ENCODE measurements at places on chromosomes 13 and 19.

DNA sequence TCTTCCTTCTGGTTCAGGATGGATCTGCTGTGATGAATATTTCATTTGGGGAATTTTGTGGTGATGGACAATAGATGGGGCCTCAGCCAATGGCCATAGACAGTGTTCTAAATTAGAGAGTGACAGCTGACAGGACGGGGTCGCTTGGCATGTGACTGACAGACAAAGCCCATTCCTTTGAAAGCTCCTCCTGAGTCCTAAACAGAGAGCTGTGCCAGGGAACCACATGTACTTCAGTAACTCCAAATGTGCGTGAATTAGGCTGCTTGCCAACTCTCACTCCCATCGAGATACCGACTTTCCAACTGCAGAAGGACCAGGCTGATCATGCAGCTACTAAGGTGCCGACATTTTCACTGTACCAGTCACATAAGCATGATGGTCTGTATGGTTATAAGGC is 187.7 kb downstream of the SHISA2 start:
- no peak for DNase-seq

DNA sequence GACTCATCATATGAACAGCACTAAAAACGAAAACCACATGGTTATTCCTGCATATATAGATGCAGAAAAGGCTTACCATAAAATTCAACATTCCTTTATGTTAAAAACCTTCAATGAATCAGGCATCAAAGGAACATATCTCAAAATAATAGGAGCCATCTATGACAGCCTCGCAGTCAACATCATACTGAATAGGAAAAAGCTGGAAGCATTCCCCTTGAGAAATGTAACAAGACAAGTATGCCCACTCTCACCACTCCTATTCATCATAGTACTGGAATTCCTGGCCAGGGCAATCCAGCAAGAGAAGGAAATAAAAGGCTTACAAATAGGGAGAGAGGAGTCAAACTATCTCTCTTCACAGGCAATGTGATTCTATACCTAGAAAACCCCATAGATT is 179.6 kb upstream of the HTR2A start:
- DNase-seq = no peak

GRCh38 chr19:18002347-18002850 is 5.6 kb upstream of the ARRDC2 start:
- peak; percentile 24 for DNase-seq

GRCh38 chr13:99039718-99040280 is 61.9 kb upstream of the DOCK9 start:
- no peak for DNase-seq

- DNase-seq = no peak
Observed at GRCh38 chr19:4511300-4512054, 6.8 kb downstream of the PLIN4 start.

DNA sequence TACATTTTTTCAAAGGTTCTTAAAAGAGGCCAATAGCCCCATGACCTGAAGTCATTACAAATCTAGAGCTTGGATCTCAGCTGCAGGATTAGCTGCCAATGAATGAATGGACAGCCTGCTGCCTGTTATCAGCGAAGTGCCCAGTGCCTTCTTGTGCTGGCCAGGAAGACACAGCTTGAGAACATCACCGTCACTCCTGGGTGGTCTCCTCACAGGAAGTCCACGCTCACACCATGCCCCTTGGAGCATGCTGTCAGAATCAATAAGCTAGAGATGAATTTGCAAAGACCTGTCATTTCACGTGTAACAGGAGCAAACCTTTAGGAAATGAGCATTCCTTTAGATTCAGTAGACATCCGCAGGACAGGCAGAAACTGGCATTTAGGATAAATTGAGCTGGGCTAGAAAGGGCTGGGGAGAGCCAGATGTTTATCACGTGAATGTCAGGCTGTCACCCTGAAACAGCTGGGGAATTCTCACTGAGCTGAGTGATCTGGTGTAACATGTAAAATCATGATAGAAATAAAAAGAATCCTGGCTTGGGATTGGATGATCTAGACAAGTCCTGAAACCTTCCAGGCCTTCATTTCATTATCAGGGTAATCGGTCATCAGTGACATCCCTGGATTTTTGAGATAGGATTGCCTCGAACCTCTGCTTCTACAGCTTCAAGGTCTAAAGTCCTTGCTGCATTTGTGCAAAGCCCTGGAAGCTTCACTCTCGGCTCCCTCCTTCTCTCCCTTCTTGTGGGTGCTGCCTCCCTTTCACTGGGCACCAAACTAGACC is 49.9 kb upstream of the MEDAG start:
- DNase-seq = no peak

GRCh38 chr13:98584668-98585397 is 7.9 kb upstream of the STK24 start:
- no peak for DNase-seq

DNA sequence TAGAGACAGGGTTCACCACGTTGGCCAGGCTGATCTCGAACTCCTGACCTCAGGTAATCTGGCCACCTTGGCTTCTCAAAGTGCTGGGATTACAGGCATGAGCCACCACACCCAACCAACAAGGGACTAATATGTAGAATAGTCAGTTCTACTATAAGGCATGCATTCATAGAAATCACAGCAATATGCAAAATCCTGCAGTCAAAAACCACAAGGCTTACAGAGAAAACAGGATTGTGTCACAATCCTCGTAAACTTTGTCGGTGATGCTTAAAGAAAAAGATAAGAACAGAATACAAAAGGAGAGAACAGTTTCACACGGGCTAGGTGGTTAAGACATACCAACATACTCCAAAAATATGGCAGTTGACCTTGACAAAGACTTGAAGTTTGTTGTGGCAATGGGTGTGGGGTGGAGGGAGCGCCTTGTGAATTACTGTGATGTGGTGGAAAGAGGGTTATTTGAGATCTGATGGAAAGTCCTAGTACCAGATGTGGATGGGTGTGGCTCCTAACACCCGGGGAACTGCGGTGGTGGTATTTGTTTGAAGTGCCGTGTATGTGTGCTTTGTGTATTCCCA is 12.4 kb downstream of the NOSIP start:
- DNase-seq = no peak

- no peak for DNase-seq
Observed at GRCh38 chr19:17123041-17123440, 47.5 kb downstream of the MYO9B start.

- peak; percentile 62 for DNase-seq
Observed at GRCh38 chr13:48562296-48563066, 29.6 kb upstream of the RCBTB2 start.

GRCh38 chr13:45320876-45321629 is 19.9 kb downstream of the TPT1 start:
- no peak for DNase-seq

DNA sequence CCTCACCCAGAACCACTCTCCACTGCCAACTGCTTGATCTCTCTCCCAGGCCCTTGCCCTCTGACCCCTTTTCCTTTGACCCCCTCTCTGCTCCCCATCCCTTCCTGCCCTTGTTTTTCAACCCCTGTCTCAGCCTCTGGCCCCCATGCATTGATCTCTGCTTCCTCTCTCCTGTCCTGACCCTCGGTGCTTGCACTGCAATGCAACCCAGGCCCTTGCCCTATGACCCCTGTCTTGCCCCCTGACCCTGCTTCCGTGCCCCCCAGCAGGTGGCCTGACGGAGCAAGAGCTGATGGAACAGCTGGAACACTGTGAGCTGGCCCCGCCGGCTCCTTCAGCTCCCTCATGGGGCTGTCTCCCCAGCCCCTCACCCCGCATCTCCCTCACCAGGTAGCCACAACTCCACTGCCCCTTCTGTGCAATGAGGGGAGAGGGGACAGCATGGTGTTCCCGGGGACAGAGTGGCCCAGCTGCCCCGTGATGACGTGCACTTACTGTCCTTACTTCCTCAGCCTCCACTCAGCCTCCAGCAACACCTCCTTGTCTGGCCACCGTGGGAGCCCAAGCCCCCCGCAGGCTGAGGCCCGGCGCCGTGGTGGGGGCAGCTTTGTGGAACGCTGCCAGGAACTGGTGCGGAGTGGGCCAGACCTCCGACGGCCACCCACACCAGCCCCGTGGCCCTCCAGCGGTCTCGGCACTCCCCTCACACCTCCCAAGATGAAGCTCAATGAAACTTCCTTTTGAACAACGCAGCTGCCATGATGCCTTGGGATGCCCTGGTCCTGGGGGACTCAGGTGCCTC is 10.5 kb upstream of the LTBP4 start:
- no peak for DNase-seq

DNA sequence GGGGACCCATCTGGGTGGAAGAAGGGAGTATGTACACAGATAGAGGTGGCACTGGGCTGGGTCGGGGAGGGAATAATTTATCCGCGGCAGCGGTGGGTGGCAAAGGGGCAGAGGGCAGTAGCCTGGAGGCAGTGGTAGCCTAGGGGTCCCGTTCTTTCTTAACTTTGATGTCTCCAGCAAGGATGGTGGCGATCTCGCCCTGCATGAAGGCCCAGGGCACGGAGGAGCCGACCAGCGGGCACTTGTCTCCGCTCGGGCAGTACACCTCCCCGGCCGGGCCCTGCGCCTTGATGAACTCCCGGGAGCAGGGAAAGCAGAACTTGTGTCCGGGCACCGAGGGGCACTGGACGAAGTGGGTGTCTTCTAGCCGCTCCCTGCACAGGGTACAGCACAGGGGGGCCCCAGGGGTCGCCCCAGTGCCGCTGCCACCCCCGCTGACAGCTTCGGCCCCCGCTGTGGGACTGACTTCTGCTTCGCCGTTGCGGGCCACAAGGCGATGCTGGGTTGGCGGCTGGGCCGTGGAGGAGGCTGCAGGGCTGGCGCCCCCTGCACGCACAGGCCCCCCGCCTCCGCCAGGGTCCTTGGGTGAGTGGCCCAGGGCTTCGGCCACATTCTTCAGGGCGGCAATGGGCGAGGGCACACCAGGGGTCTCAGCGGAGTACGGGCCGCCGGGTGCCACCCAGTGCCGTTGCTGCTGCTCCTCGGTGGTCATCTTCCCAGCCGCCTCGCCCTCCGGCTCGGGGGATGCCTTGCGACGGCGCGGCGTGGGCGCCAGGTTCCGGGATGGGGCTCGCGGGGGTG is 1.9 kb downstream of the IRF2BP1 start:
- DNase-seq = no peak

GRCh38 chr13:21759463-21759862 is 88.6 kb downstream of the FGF9 start:
- DNase-seq = no peak

DNA sequence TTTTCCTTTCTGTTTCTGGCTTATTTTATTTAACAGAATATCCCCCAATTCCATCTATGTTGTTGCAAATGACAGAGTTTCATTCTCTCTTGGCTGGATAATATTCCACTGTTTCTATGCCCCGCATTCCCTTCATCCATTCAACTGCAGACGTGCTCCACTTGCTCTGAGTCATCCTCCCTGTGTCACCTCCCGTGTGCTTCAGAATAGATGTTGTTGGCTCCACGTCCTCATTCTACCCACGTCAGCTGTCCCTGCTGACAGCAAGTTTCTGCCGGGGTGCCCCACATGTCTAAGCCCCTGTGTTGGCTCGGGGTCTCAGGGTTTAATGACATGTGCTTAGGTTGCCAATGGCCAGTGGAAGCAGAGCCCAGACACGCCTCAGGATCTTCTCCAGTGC is 1041.0 kb downstream of the UQCRFS1 start:
- DNase-seq = no peak

- no peak for DNase-seq
Observed at GRCh38 chr19:18501832-18502231, 20.0 kb downstream of the ELL start.

GRCh38 chr19:33484226-33484774 is 37.3 kb downstream of the PEPD start:
- no peak for DNase-seq

DNA sequence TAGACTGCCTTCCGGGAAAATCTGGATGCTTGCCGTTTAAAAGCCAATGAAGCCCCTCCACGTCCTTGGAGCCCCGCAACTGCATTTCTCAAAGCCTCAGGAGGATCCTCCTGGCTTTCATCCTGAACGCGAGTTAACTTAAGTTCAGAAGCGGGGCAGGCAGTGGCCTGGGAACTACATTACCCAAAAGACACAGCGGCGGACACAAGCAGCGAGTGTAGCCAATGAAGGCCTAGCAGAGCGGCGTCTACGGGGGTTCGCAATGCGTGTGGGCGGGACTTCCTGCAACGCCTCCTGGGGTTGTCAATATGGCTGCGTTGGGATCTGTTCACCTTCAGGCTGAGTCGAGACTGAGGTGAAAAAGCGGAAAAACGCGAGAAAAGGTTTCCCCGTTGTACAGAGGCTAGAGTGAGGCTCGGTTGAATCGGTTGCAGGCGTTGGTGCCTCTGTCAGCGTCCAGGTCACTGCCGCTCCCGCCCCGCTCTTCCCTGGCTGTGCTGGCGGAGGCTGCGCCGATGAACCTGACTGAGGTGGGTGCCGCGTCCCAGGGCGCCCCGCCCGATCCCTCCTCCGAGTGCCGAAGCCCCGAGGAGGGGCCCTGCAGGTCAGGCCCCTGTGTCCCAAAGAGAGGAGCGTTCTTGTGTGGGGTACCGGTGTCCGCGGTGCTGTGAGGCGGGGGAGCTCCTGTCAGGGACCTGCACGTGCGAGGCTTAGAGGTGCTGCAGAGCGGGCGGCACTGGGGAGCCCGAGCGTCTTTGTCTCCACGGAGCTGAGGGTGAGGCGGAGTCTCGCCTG is at the start of gene ZNF17:
Gene ZNF17, plus strand, starts transcription at position 285 of the 795 bp plus-strand sequence. CDS start 2,455 bp downstream, outside the sequence.
- DNase-seq = peak; percentile 94

- no peak for DNase-seq
Observed at GRCh38 chr13:75694722-75695121, 58.6 kb downstream of the LMO7 start.

GRCh38 chr13:27839809-27840467 is 47.7 kb downstream of the GSX1 start:
- DNase-seq = no peak

DNA sequence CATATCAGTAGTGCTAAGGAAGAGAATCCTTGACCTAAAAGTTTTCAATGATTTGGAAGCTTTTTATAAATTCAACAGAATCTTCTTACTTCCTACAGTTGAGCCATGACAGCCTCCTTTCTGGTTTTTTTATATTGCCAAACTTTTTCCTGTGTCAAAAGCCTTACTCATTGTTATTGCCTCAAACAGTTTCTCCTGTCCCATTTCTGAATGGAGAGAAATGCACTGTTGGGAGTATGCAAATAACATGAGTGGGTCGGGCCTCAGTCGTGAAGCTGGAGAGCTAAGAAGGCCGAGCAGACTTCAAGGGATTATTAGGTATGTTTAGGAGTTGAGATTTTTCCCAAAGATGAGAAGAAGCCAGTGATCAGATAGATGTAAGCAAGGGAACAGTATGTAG is 766.4 kb upstream of the KLHL1 start:
- no peak for DNase-seq

- DNase-seq = no peak
Observed at GRCh38 chr13:114062754-114063153, 69.7 kb downstream of the RASA3 start.
